Memory B cell (primary cell): ENCODE measurements at places on chromosomes 2 and 18.

GRCh38 chr2:166895243-166895642, 7.0 kb downstream of the XIRP2 start:
- no peak for DNase-seq

GRCh38 chr2:197131558-197131855, 179.1 kb downstream of the ANKRD44 start:
- peak; percentile 42 for DNase-seq

DNA sequence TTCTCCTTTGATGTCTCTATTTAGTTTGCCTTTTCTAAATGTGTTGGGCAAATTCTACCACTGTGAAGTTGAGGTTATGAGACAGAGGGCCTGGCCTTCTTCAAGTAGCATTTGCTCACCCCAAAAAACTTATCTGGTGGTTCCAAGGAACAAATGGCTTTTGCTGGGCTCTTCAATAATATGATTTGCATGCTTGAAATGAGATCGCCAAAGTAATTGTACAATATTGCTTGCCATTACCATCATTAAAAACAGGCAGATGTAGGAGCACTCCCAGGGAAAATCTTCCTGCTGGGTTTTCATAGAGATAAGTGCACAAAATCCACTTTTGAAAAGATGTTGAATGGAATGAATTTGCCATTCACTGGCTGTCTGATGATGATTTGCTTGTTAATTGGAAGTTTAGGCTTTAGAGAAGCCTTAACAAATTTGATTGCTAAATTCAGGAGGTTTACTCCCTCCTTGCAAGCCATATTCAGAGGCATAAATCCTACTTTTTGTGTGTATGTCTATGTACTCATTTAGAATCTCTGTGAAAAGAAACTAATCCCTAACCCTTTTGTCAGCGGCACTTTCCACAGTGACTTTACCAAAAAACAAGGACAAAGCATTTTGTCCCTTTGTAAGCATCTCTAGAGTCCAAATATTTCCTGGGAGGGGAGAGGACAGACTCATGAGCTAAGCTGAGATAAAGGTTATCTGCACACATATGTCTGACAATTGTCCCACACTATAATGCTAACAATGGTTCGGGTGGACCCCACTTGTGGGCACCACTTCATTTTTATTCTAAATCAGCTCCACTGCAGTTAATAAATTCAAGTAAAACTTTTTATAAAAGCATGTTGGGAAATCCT, 240.8 kb upstream of the PIK3C3 start:
- DNase-seq = no peak

DNA sequence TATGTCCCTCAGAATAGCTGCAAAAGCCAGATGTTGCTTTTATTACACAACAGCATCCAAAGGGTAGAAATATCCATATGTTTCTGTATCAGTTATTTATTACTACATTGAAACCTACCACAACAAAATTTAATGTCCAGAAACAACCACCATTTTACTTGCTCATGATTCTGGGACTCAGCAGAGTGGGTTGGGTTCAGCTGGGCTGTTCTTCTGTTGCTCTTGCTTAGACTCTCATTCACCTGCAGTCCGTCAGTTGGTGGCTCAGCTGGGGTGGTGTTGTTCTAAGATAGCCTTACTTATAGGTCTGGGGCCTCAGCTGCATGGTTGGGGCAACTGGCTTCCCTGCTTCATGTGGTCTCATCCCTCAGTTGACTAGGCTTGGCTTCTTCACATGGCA, 21.7 kb downstream of the AQP4 start:
- DNase-seq = no peak

- no peak for DNase-seq
Measured at GRCh38 chr2:164314148-164314547, 307.1 kb downstream of the GRB14 start.

GRCh38 chr2:199946196-199946595, 9.1 kb downstream of the TYW5 start:
- DNase-seq = no peak

DNA sequence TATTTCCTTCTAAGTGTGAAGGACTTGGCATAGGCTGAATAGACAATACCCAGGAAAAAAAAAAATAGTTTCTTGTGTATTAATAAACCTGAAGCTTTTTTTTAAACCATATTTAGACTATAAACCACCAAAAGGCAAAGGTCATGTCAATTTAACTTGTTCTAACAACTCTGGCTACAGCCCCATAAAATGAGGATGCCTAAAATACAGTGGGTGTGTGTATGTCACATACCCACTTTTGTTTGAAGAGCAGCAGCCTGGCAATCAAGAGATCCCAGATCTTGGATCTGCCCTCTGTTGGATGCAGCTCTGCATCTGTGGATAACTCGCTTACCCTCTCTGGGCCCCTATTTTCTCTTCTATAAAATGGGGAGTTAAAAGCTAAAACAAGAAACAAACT, 65.4 kb downstream of the SATB2 start:
- DNase-seq = no peak

- no peak for DNase-seq
Measured at GRCh38 chr2:127531221-127531648, 4.2 kb upstream of the MYO7B start.

GRCh38 chr2:89829828-89830227, 1138.4 kb downstream of the RPIA start:
- no peak for DNase-seq

GRCh38 chr2:163556511-163556910, 179.3 kb downstream of the FIGN start:
- no peak for DNase-seq

DNA sequence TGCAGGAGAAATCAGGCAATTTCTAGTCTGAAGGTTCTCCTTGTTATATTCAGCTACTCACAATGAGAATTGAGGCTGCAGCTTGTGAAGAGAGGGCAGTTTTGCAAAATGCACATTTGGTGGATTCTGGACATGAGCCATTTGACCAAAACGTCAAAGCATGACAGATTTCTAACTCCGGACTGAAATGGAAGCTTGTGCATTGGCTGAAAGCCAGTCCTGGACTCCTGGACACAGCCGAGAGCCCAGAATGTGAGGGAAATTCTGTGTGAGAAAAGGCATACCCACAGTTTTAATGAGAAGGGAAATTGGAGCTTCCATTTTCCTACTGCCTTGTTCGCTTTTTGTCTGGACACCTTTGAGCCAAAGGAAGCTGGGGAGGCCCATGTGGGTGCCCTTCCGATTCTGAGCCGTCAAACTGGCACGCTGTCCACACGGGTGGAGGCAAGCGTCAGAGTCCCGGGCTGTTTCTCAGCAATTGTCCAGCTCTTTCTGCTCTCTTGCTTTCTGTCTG, 23.7 kb upstream of the ROCK2 start:
- DNase-seq = no peak

GRCh38 chr18:74242438-74243096, 49.2 kb downstream of the CYB5A start:
- DNase-seq = no peak

GRCh38 chr2:187422282-187422681, 25.8 kb downstream of the CALCRL start:
- DNase-seq = no peak

GRCh38 chr2:165905854-165906253, 47.7 kb downstream of the TTC21B start:
- DNase-seq = no peak

GRCh38 chr2:84856787-84857186, 24.1 kb downstream of the TRABD2A start:
- DNase-seq = no peak

GRCh38 chr2:19251554-19251953, 106.9 kb downstream of the OSR1 start:
- DNase-seq = no peak

DNA sequence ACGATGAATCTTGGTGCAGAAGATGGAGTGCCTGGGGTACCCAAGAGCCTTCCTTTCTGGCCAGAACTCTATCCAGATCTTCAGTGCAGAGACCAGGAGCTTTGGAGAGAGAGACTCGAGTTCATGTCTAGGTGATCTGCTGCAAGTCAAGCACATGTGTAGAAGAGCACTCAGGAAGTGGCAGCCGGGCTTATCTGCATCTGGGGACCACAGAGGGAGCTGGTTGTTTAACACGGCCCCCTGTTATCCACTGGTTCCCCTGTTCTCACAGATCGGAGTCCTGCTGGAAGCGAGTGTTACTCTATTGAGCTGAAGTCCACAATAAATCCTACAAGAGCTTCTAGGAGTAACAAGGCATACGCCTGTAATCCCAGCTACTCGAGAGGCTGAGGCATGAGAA, 128.3 kb downstream of the ACOXL start:
- DNase-seq = no peak

DNA sequence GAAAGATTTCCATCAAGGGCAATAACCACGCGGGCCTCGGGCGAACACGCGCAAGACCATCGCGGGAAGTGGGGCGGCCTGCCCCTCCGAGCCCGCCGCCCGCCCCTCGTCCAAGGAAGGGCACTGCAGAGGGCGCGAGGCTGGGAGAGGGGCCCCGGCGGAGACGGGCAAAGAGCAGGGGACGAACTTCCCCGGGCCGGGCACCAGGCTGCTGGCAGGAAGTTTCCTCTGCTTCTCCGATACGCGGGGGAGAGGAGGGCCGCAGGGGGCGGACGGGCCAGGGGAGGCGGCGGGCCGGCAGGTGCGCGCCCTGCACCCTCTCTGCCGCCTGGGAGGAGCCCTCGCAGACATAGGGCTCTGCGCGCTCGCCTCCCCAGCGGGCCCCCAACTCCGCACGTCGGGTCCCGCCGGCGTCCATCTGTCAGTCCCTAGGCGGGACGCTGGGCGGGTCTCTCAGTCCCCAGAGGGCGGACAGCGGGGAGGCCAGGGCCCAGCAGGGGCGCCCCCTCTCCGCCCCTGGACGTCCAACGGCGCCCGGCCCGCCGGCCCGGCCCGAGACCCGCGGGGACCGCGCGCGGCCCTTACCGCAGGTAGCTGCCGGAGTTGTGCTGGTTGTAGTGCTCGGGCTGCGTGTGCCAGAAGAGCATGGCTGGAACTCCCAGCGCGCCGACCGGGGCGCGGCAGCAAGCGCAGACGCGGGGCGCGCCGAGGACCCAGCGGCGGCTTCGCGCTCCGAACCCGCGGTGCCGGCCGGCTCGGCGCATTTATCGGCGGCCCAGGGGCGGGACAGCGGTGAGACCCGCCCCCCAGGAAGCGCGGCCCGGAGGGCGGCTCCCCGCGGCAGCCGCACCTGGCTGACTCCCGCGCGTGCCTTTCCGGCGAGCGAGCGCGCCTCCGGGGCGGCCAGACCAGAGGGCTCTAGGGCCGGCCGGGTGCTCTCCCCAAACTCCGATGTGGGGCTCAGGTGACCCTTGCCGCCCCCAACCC, at the start of gene TFCP2L1:
Gene TFCP2L1, minus strand, starts transcription at position 740 of the 987 bp plus-strand sequence. Its CDS starts 93 bp downstream, at position 647.
- DNase-seq = peak; percentile 14

DNA sequence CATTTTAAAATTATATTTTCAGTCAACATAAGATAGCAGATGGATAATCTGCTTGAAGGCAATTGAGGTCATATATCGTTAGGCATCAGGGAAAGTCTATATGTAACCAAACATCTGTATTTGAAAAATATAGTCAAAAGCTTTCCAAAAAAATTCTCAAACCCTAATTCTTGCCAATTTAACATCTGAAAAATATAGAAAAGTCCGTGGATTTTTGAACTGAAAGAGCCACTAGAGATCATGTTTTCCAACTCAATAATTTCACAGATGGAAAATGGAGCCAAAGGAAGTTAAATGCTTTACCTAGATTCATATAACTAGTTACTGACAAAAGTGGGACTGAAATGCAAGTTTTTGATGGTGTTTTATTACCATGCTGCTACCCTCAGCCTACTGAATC, 185.1 kb upstream of the ZNF804A start:
- DNase-seq = no peak

DNA sequence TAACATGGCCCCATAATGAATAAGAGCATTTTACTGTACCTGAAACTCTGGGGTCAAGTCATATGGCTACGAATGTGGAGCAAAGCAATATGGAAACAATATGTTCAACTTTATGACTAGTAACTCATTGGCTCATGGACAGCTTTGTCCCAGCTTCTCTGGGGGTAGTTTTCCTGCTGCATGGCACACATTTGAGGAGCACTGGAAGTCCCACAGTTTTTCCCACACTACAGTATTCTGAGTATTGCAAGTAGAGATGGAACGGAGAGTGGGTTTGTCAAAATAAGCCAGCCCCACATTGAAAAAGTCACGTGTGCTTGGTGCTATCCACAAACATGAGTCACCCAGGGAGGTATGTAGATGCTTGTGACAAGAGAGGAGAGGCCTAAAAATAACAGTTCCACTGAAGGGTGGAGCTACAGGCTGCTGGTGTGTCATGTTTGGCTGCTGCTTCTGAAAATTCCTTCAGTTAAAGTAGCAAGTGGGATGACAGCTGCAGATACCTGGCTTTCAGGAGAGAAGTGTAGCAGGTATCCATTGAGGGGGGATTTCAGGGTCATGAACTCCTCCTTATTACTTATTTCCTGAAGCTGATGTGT, 48.2 kb upstream of the CTAGE1 start:
- no peak for DNase-seq

DNA sequence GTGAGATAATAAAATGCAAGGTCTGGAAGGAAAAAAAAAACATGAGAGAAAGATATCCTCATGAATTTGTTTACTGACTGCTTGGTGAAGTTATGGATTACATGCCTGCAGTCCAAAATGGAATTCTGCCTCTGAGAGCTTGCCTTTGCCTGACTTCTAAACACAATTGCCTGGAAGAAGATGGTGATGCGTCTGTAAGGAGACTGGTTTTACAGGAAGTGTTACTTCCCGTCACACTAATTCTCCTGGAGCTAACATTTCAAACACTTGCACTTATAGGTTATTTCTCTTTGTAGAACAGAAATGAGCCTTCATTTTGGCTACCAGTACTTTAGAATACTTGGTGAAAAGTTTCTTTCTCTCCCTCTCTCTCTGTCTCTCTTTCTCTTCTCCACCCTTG, 884.3 kb downstream of the TSN start:
- DNase-seq = no peak

GRCh38 chr2:82993609-82994008, 1465.5 kb downstream of the SUCLG1 start:
- no peak for DNase-seq

GRCh38 chr2:68987021-68987503, 12.6 kb downstream of the GKN1 start:
- no peak for DNase-seq

GRCh38 chr18:6561016-6561415, 146.3 kb upstream of the L3MBTL4 start:
- DNase-seq = no peak

DNA sequence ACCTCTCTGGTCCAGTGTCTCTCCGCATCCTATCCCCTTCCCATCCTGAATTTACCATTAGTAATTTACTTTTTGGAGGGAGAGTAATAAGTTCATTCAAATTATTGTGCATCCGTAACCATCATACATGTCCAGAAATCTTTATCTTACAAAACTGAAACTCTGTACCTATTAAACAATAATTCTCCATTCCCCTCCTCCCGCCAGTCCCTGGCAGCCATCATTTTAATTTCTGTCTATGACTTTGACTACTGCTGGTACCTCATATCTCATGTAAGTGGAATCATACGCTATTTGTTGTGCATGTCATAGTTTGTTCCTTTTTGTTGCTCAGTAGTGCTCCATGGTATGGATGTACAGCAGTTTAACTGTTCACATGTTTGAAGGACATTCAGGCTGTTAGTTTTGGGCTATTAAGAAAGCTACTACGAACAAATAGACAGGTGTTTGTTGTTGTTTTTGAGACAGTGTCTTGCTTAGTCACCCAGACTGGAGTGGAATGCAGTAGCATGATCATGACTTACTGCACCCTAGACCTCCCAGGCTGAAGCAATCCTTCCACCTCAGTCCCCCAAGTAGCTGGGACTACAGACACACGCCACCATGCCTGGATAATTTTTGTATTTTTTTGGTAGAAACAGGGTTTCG, 2.0 kb downstream of the LIMS1 start:
- no peak for DNase-seq

GRCh38 chr2:160298960-160299359, 98.9 kb upstream of the ITGB6 start:
- DNase-seq = no peak

- DNase-seq = no peak
Measured at GRCh38 chr2:237879058-237879430, 19.6 kb downstream of the RAMP1 start.
